MCF 10A (cell line): ENCODE measurements at places on chromosomes 6 and 20. TPM values are rescaled to one million over a fixed set of nuclear protein-coding genes. Genes with fewer than 3 reads are reported as not detected.

- peak; percentile 11 for DNase-seq
Observed at GRCh38 chr6:55825402-55826051, 49.9 kb downstream of the BMP5 start.

GRCh38 chr6:16371401-16371800 lies 133.0 kb downstream of the GMPR start:
- no peak for DNase-seq

AKAP7 gene
- 2.9 and 5.6 TPM in 2 replicates for total RNA-seq

MRPL2 gene
- total RNA-seq = 155 and 174 TPM in 2 replicates

GRCh38 chr6:106560996-106561685 lies 68.2 kb downstream of the RTN4IP1 start:
- peak; percentile 76 for DNase-seq

XKR7 gene
- not detected in 2 replicates for total RNA-seq

GRCh38 chr20:46592580-46593362 lies 42.3 kb upstream of the OCSTAMP start:
- peak; percentile 11 for DNase-seq

GRCh38 chr6:45423824-45424450 lies 46.2 kb upstream of the SUPT3H start:
- DNase-seq = no peak

GRCh38 chr6:25928562-25929324 lies 1.7 kb downstream of the SLC17A2 start:
- no peak for DNase-seq
